ENCODE measurements at places on chromosomes 16 and 17. TPM values are rescaled to one million over a fixed set of nuclear protein-coding genes. Genes with fewer than 3 reads are reported as not detected.

The EXOC3L1 gene
- total RNA-seq: not detected

The EPX gene
- not detected for total RNA-seq

The ATXN2L gene
- total RNA-seq: 64.8 TPM

The MRPL10 gene
- 62.4 TPM for total RNA-seq

The IRF8 gene
- total RNA-seq: not detected

The SSTR5 gene
- total RNA-seq: not detected

The LDHD gene
- total RNA-seq: 0.34 TPM

The PRSS53 gene
- total RNA-seq: 2.1 TPM

The CCR7 gene
- total RNA-seq: not detected

The MYH1 gene
- total RNA-seq: not detected

The IGSF6 gene
- total RNA-seq: not detected

The RHBDL3 gene
- not detected for total RNA-seq

The USP36 gene
- total RNA-seq: 10.4 TPM

The MT4 gene
- not detected for total RNA-seq

The ZFP3 gene
- 0.89 TPM for total RNA-seq

The PRSS33 gene
- not detected for total RNA-seq

The TNP2 gene
- not detected for total RNA-seq

The RNF222 gene
- not detected for total RNA-seq

The ACSM2B gene
- not detected for total RNA-seq

The ATP1B2 gene
- total RNA-seq: not detected

The CFDP1 gene
- 44.4 TPM for total RNA-seq

The SOST gene
- not detected for total RNA-seq

The CCDC92B gene
- not detected for total RNA-seq

The HBQ1 gene
- 1.2 TPM for total RNA-seq

The IRX5 gene
- total RNA-seq: not detected

The KREMEN2 gene
- total RNA-seq: 0.15 TPM

The PIK3R6 gene
- not detected for total RNA-seq

The C1QL1 gene
- 1.0 TPM for total RNA-seq

The GNGT2 gene
- total RNA-seq: 0.17 TPM

The CDRT15L2 gene
- total RNA-seq: not detected

The PRSS36 gene
- total RNA-seq: under 0.01 TPM

The KRT12 gene
- not detected for total RNA-seq

The CDH1 gene
- 0.15 TPM for total RNA-seq

The ZACN gene
- total RNA-seq: not detected

The KRTAP4-6 gene
- not detected for total RNA-seq
